Suppressor macrophage treated with lipopolysaccharide for 4 hours (primary cell): ENCODE measurements at places on chromosomes 5 and 9.
A peak's percentile ranks its signal among the peaks of the same experiment; 100 is the strongest.

GRCh38 chr9:2271426-2271825, 256.3 kb downstream of the SMARCA2 start:
- peak; percentile 76 for DNase-seq

- DNase-seq: peak; percentile 79
Observed at GRCh38 chr9:125126019-125126746, 17.1 kb downstream of the SCAI start.

DNA sequence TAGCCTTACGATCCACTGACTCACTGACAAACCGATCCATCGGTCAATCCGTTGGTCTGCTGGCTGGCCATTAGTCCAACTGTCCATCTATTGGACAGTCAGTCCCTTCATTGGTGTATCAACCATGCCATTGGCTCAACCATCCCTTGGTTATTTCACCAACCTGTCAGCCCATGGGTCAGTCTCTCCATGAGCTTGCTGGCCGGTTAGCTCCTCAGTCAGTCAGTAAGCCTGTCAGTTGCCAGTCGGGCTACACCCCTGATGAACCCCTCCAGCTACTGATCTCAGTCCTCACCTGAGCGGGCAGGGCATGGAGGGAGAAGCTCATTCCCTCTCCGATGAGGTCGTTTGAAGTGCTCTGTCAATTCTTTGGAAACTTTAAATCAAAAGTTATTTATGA, 166.5 kb downstream of the FGF18 start:
- DNase-seq: no peak

DNA sequence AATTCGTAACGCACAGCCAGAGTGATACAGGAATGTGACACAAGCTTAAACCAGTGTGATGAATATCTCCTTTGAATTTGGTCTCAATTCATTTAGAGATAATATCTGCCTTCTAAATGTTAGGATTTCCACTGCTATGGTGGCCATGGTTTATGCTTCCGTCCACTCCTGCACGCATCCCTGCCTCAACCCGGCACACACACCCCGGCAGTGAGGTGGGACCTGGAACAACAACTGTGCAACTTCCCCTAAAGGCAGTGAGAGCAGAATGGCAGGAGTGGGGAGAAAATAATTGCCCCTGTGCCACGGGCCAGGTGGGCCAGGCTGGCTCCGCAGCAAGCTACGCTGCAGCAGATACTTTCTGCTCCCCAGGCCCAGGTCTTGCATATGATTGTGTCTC, 72.6 kb upstream of the CPEB4 start:
- DNase-seq: no peak

DNA sequence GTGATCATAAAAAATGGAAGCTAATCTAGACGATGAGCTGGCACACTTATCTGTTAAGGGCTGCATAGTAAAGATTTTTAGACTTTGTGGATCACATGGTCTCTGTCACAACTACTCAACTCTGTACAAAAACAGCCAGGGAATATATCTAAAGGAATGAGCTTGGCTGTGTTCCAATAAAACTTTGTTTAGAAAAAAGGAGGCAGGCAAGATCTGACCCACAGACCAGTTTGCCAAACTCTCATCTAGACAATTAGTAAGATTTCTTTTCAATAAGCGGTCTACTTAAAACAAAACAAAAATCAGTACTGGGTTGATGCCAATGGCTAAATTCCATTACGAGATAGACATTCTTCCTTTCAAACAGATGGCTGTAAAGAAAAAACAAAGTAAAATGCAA, 53.0 kb upstream of the RETREG1 start:
- DNase-seq: no peak

GRCh38 chr9:121299467-121300282, 31.7 kb downstream of the GSN start:
- no peak for DNase-seq

GRCh38 chr5:92374859-92375258, 991.7 kb upstream of the ARRDC3 start:
- DNase-seq: no peak

- no peak for DNase-seq
Observed at GRCh38 chr5:123700624-123701287, 188.8 kb downstream of the CSNK1G3 start.

- no peak for DNase-seq
Observed at GRCh38 chr5:62562867-62563266, 15.8 kb upstream of the LRRC70 start.

GRCh38 chr5:43320846-43321245, 7.6 kb upstream of the HMGCS1 start:
- no peak for DNase-seq

DNA sequence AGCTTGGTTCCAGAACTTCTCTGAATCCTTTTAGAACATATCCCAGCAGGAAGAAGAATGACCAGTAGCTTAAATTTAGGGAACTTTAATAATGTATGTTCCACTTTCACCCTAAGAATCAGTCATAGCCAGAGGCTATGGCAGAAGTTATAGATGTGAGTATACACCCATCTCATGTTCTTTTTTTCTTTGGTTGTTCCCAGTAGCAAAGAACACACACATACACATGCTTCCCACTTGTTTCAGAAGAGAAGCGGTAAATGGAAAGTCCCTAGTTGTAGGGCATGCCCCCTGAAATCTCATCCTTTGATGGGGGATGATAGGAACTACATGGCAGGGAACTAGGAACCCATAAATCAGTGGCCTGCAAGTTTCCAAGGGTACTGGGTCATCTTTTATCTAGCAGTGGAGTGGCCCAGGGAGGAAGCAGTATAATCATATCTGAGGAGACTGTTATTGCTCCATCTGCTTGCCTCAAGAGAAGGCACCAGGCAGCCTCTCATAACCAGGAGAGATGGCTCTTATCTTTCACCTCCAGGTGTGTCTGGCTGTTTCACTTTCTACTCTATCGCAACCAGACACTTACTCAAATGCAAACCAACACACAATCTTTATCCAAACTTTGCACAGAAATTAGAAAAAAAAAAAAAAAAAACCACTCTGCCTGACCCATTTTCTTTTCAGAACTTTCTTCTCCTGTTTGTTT, 109.5 kb downstream of the SNCAIP start:
- no peak for DNase-seq

GRCh38 chr9:113932906-113933584, 56.9 kb downstream of the ZNF618 start:
- peak; percentile 16 for DNase-seq

- DNase-seq: no peak
Observed at GRCh38 chr5:66553368-66553912, 42.8 kb upstream of the MAST4 start.

GRCh38 chr9:36956908-36957307, 77.2 kb downstream of the PAX5 start:
- DNase-seq: no peak

- DNase-seq: no peak
Observed at GRCh38 chr9:100591139-100591538, 13.3 kb downstream of the CAVIN4 start.

GRCh38 chr5:62143268-62144229, 162.5 kb upstream of the KIF2A start:
- peak; percentile 20 for DNase-seq

- DNase-seq: peak; percentile 83
Observed at GRCh38 chr9:131762356-131762932, 22.6 kb upstream of the RAPGEF1 start.

GRCh38 chr9:108708448-108708847, 147.3 kb downstream of the ACTL7B start:
- DNase-seq: no peak

DNA sequence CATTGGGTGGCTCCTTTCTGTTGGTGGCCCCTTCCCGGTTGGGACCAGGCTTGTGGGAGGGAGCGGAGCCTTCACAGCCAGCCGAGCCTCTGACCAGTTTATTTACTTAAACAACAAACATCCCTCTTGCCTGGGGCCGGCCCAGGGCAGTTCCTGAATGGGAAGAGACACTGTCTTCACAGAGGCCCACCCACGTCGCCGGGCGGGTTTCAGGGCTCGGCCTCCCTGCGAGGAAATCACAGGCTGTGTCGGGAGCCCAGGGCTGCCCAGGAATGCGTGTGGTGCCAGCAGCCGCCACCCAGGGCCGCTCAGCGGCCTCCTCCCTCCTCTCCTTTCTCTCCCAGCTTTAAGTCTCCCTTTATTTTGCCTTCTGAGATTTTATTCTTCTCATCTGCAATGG, 132.5 kb downstream of the HSD17B3 start:
- no peak for DNase-seq

DNA sequence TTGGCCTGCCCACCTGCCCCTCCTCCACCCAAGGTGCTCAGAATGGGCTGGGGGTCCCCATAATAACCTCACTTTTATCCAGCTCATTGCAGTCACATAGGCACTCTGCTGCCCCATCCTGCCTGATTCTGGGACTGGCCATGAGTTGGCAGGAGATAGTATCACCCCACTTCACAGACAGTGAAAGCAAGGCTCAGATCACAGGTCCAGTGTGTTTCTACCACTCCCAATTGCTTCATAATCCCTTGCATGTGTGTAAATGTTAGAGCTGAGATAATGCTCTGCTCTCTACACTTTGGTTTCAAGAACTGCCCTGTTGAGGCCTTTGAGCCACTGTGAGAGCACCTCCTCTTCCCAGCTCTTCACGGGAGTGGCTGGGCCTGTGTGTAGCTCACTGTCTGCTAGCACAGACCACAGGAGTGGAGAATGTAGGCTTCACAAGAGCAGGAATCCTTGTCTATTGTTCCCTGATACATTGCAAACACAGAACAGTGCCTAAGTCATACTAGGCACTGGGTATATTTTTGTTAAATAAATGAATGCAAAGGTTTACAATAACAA, 8.4 kb downstream of the PCYOX1L start:
- no peak for DNase-seq

DNA sequence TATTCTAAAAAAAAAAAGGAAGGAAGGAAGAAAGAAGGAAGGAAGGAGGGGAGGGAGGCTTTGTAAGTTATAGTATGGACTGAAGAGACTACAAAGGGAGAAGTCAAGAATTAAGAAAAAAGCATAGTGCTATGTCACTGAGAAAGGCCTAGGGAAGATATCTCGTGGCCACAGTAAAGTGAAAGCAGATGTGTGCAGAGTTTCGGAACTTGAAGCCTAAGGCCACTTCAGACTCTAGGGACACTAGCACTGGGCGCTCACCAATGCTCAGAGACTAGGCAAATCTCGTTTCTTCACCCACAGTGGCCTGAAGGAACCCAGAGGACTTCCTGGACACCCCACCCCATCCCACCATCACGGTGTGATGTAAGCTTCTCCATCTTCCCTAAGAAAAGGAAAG, 181.4 kb upstream of the TRPM3 start:
- no peak for DNase-seq

- DNase-seq: no peak
Observed at GRCh38 chr9:100284247-100284646, 68.5 kb downstream of the TEX10 start.

GRCh38 chr5:31048282-31049270, 144.9 kb upstream of the CDH6 start:
- DNase-seq: no peak

DNA sequence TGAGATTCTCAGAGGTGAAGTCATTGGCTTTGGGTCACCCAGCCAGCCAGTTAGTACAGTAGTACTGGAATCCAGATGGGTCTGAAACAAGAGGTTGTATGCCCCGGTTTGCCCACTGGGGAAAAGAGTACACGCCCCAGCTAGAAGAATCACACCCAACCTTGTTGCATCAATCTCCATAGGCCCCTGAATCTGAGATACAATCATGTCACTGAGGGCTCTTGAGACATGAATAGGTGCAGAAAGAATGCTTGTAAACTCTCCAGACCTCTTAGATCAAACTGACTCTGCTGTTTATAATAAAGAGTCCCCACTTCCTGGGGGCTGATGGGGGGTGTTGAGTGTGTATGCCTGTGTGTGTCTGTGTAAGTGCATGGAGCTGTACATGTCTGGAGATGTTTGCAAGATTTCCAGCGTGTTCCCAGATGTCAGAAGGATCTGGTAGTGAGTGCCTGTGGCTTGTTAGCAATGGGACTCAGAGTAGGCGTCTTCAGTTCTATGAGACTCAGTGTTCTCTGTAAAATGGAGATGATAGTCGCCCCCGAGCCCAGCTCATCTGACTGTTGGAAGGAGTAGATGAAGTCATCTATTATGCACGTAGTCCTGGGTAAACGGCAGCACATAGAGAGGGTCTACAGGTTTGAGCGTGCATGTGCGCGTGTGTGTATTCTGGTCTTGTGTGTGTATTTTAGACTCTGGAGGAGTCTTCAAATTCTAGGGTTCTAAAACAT, 48.2 kb downstream of the COL27A1 start:
- DNase-seq: no peak

- DNase-seq: no peak
Observed at GRCh38 chr5:107876906-107877305, 206.2 kb upstream of the EFNA5 start.

DNA sequence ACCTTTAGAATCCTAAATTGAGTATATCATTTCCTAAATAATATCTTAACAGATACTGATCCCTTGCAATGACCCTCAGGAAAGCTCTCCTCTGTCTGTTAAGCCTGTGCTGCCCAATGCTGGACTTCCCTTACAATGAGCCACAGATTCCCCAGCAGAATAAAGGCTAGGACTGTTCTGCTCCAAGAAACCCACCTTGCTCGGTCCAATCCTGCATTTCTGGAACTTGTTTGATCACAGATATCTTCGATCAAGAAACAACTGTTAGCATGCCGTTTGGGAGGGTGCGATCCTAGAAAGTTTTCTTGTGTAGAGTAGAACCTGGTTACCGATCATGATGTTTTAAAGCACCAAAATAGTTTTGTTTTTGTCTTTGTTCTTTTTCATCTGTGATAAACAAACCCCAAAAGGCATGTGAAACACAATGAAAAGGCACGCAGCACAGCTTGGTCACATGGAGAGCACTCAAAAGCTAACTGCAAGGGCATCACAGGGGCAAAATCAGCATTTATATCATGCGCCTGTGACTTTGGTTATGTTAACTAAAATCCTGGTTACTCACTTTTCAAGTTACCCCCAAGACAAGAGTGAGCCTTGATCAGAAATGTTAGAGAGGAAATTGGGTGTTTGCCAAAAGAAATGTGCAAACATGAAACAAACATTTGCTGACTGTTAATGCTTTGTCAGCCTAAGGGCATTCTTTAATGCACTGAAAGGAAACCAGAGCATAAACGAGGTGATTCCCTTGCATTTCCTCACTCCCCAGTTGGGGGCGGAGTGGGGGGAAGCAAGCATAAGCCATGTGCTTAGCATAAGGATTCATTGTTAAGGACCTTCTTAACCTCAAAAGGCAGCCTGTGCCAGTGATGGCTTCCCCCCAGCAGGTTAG, 61.9 kb upstream of the ADAMTS16 start:
- no peak for DNase-seq

GRCh38 chr5:169881702-169882303, 98.5 kb downstream of the INSYN2B start:
- DNase-seq: peak; percentile 54

DNA sequence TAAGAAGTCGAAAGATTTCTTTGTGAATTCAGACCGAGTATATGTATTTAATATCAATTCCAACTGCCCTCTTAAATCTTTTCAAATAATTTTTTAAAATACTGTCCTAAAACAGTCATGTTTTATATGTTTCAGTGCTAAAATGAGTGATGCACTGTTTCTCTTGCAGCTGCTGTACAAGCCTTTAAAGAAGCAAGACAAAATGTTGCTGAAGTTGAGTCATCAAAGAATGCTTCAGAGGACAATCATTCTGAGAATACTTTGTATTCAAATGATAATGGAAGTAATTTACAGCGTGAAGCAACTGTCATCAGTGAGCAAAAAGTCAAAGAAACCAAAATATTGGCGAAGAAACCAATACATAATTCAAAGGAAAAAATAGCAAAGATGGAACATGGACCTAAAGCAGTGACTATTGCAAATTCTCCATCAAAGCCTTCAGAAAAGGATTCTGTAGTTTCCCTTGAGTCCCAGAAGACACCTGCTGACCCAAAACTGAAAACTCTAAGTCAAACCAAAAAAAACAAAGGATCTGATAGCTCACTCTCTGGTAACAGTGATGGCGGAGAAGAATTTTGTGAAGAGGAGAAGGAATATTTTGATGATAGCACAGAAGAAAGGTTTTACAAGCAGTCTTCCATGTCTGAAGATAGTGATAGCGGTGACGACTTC, 58.0 kb downstream of the LOX start:
- DNase-seq: no peak
